ENCODE measurements at places on chromosomes 16 and 17.

DNA sequence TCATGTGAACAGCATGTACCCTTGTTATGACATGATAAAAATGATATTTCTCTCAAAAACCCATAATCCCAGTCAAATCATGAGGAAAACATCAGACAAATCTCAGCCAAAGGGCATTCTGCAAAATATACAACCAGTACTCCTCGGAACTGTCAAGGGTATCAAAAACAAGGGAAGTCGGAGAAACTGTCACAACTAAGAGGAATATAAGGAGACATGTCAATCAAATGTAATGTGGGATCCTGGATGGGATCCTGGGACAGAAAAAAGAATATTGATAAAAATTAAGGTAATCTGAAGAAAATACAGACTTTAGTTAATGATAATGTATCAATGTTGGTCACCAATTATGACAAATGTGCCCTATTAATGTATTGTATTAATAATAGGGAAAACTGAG, 15.6 kb upstream of the CDYL2 start:
- no peak for DNase-seq

DNA sequence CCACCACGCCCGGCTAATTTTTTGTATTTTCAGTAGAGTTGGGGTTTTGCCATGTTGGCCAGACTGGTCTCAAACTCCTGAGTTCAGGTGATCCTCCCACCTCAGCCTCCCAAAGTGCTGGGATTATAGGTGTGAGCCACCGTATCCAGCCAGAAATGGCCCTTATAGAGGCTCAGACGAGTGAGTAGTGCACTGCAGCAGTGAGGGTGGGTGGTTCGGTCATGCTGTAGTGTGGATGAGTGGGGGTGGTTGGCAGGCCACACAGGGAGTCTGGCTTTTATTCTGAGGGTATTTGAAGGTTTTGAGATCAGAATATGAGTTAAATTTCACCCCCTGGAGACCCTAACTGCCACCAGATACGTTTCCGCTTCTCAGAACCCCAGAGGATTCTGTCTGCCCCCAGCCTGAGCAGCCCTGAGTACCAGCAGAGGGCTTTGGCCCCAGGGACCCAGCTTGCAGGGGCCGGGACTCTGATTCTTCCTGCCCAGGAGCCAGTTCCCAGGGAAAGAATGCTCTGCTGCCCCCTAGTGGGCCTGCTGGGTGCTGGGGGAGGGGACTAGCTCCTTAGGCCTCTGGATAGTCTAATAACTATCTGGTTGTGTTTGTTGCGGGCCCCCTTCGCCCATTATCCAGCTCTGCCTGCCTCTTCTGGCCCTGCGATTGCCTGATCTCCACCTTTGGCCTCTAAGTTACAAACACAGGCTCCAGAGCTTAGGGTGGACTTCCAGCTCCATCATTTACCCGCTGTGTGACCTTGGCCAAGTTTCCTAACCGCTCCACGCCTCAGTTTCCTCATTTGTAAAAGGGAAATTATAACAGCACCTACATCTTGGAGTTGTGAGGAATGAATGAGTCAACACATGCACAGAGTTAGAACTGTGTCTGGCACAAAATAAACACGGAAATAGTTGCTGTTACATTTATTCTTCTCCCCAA, 2.0 kb downstream of the ZNF771 start:
- DNase-seq = peak; percentile 90

GRCh38 chr17:64037802-64038201, 17.4 kb upstream of the ICAM2 start:
- no peak for DNase-seq

DNA sequence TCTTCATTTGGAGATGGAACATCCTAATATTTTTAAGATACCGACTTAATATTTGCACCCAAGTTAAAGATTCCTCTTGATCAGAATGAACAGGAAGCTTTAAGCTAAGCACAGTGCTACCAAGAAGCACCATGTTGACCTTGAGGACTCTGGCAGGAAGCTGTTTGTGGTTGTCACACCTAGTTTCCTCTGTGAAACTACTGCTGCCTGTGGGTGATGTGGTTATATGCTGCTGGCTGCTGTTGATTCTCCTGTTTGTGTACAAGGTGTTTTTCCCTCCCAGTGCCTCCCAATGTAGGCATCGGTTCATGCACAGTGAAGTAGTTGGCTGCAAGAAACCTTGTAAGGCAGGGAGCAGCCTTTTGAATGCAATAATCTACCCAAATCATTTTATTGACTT, 23.4 kb downstream of the RBL2 start:
- DNase-seq = no peak

DNA sequence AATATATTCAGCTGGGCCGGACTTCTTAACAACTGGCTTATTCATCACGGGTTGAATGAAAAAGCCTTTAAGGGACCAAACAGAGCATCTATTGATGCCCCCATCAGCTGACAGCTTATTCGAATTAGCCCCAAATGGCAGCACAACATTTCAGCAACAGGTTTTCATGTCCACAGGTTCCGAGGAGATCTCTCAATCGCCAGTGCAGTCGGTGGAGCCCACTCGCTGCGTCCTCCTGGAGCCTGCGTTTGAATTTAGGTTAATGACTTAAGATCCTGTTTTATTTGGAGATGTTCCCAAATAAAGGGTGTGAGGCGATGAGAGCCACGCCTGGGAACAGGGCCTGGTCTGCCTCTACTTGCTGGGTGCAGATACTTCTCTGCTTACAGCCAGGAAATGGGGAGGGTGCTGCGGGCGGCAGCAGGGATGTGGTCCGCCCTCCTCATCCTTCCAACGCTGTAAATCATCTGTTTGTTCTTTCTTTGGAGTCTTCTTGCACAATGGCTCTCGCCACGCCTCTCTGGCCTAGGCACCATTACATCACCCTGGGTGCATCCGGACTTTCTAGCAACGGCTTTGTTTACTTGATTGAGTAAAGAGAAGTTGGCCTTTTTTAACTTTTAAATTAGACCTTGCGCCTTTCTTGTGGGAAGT, 22.6 kb downstream of the NDE1 start:
- peak; percentile 91 for DNase-seq

DNA sequence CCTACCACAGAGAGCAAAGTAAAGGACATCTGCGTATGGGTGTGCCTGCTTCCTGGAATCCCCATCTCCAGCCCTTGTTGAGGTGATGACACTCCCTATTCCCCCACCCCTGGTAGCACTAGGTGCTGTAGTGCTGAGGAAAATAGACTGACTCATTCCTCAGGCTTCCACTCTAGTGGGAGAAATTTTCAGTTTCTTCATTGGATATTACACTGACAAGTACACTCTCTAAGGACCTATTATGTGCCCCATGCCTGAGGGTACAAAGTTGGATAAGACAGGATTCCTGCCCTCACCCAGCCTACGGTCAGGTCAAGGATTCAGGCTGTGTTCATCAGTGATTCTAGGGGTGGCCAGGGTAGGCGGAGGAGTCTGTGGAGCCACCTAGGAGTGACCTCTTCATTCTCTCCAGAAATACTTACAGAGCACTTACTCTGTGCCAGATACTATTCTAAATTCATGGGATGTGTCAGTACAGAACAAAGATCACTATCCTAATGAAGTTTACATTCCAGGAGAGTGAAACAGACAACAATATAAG, 4.5 kb upstream of the ZC3H7A start:
- DNase-seq = no peak

- no peak for DNase-seq
Measured at GRCh38 chr16:7513429-7513828, 180.8 kb downstream of the RBFOX1 start.

DNA sequence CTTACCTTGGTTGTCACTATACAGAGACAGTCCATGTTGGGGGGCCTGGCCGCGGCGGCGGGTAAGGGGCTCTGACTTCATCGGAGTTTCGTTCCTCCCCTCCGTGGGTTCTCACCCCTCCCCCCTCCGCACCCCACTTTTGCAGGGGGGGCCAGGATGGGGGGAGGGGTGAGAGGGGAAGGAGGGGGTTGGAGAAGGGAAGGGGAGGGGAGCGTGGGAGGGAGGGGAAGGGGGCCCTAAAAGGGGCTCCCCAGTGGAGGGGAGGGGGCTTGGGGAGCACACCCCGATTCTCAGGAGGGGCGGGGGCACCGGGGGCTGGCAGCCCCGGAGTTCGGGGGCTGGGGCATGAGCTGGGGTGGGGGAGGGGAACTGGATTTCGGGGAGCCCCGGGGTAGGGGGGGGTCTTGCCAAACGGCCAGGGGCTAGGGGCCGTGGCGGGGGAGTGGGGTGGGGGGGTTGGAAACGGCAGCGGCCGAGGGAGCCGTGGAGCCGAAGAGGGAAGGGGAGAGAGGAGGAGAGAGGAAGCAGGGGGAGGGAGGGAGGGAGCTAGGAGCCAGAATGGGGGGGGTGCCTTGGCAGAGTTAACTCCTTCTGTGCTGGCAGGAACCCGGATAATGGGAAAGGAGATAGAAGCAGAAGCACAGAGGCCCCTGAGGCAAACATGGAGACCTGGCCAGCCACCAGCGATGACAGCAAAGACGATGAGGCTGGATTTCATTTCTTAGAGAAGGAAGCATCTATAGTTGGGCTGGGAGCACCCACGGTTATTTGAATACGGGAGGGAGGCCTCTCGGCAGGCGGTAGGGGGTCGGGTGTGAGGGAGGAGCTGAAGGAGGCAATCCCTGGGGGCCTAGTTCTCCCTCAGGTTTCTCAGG, 2.3 kb downstream of the DLG4 start:
- peak; percentile 60 for DNase-seq

GRCh38 chr17:37137070-37137610, 188.4 kb downstream of the AATF start:
- DNase-seq = no peak

All from left ventricle myocardium inferior (tissue), 1 donor.